ENCODE measurements at places on chromosomes 7 and 10.

DNA sequence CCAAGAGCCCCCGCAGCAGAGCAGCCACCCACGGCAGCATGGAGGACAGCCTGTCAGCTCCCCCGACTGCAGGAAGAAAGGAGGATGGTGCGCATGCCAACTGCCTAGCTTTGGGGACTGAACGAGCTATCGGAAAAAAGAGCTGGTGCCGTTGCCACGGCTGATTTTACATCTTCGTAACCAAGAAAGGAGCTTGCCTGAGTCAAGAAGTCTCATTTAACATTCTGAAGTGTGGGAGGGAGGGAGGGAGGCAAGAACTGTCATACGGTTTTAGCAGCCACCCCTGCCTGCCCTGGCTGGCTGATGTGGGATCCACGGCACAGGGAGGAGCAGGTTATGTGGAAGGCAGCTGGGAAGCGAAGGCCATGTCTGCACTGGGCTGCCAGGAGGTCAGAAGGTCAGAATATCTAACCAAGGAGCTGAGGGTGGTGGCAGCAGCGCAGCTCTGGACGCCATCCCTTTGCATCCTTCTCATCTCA lies 74.7 kb upstream of the CAMK2B start:
- no peak for DNase-seq

- DNase-seq: no peak
These were observed 141.7 kb upstream of the COL1A2 start for GRCh38 chr7:94252971-94253370.

DNA sequence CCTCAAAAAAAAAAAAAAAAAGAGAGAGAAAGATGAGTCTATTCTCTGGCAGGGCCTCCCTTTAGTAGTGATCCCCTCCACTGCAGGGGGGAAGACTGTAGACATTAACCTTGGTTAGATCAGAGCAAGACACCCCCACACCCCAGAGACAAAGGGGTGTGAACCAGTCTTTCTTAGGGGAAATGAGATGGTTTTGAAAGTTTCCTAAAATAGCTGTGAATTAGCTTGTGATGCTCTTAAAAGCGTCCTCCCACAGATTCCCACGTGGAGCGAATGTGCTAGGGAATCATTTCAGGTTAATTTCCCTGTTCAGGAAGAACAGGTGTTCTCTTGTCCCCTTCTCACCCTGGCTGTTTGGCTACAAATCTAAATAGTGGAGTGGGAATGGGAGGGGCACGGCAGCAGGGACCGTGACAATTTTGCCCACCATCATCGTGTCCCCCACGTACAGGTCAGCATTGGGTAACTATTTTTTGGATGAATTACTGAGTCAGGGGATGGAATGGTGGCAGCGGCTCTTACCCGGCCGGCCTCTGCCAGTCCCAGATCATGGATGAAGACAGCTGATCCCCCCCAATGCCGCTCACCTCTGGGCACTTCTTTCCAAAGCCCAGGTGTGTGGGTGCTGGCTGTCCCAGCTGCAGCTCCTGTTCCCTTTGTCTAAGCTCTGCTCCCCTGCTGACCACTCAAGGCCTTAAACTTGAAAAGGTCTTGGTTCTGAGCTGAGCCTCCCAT lies 152.9 kb downstream of the CCDC3 start:
- DNase-seq: no peak

DNA sequence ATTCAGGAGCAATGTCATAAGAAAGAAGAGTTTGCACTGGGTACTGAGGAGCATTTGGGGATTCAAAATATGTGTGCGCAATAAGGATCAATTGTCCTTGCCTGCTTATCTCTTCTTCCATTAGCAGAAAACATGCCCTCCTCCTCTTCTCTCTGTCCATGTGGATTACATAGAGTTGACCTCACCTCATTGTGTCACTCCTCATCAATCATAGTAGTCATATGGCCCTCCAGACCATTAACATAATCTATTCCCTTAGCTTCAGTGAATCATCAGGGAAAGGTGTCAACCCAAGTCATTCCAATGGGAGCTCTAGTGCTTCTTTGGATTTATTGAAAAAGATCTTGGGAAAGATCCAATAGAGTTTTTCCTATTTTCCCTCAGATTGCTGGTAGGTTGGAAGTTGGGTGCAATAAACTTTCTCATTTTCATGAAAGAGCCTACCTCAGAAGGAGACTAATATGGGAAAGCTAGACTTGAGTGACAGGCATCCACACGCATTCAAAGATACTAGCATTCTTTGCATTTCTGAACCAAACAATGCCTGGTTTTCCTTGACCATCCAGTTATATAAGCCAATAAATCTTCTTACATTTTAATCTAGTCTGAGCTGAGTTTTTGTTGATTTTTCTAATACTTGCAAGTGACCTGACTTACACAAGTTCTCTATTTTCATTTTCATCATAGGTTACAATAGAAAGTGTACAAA lies 71.5 kb upstream of the FAM13C start:
- DNase-seq: no peak

GRCh38 chr10:83469728-83470331 lies 669.5 kb upstream of the GHITM start:
- no peak for DNase-seq

DNA sequence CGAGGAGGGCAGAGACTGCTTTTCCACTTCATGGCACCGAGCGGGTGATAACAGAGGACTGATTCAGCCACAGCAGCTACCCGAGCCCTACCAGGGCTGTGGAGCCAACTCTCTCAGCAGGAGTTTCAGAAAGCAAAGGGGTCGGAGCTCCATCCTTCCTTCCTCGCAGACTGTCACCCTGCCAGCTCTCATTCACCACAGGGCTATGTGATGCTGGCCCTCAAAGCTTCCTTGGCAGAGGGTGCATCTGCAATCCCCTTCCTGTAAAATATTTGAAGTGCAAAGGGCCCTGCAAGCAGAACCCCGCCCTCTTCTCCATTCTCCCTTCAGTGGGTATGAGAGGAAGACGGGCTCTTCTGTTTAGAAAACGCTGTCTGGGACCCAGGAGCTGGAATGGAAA lies 105.3 kb upstream of the LYZL2 start:
- DNase-seq: no peak

All from CD4-positive, alpha-beta T cell (primary cell).